ENCODE measurements at places on chromosomes 2 and 18.

DNA sequence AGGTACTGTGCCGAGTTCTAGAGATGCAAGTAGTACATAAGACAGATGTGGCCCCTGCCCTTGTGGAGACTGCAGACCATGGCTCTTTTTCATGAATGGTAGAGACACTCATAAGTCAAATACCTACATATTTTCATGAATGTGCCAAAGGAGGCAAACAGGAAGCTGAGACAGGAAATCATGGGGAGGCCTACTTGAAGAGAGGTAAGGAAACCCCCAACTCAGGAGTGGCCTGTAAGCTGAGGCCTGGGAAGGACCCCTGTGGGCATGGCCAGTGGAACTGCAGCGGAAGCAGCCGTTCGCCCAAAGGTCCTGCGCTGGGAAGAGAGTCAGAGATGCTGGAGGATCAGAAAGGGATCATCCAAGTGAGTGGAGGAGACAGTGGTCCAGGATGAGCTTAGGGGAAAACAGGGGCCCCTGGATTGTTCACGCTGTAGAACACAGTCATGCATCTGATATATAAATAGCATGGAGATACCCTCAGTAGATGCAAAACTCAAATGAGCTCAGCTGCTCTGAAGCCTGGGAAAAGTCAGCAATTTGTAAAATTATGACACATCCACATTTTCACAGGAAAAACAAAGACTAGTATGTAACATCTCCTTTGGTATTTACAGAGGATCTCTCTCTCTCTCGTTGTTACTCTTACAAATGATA is 228.9 kb downstream of the NEDD4L start:
- no peak for DNase-seq

GRCh38 chr18:76474824-76475223 is 20.2 kb downstream of the ZNF516 start:
- DNase-seq: no peak

DNA sequence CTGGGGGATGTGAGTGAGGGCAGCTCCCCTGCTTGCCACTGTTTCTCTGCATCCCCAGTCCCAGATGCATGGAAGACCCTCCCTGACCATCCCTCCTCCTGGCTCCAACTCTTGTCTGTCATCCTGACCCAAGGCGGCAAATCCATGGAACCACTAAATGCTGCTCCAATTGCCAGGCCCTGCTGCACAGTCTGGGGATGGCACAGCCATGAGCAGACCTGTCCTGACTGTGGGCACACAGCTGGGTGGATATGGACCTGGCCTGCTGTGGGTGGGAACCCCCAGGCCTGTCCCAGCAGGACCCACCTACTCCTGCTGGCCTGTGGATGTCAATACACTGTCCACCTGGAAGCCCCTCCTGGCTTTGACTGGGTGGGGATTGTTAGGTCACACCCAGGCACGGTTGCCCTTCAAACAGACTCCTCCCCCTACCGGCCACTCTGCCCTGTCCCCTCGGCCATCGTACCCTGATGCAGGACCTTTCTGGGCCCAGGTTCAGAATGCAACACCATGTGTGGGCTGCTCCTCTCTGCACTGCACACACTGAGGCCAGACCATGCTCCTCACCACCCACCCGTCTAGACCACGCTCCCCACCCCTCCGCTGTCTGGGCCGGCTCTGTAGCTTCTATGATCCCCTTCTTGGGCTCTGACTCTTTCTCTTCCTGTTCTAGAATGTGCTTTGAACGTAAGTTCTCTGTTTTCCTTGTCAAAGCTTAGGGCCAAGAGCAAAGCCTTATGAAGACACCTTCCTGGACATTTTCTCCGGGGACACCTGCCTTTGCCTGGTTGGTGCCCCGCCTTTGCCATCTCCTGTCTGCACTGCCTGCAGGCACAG is 57.9 kb downstream of the INPP5D start:
- DNase-seq: no peak

- DNase-seq: no peak
Observed at GRCh38 chr2:174195253-174195652, 53.1 kb downstream of the OLA1 start.

- no peak for DNase-seq
Observed at GRCh38 chr2:233100192-233100998, 40.3 kb downstream of the INPP5D start.

DNA sequence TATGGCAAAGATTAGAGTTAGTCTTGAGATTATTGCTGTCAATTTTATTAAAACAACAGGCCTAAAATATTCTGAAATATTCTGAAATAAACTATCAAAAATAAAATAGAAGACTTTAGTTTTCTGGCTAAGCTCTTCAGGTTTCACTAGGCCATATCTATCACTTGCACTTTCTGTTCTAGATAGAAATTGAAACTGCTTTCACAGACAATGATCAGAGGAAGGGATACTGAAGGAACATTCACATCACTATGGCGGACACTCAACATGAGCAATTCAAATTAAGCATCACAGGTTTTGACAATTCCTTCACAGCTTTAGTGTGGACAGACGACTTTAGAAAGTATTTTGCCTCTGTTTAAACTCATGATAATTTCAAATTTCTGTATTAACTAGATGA is 586.4 kb upstream of the REG3G start:
- DNase-seq: no peak

DNA sequence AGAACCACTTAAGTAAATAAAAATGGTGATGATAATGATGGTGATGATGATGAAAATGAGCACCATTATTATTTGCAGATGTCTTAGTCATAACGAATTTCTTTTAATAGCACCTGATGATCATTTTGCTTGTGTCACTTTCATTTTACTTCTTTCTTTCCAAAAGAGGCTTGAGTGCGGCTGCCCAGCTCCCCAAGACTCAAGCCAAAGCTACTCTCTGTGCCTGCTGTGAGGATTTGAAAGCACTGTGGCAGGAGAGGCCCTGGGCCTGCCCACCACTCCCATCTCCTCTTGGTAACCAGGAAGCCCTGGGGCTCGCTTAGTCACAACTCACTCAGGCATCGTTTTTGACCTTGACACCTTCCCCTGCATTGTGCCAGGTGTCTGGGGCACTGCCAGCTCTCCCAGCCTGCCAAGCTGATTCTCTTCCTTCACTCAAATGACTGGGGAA is 41.2 kb downstream of the RPL37A start:
- DNase-seq: peak; percentile 82

DNA sequence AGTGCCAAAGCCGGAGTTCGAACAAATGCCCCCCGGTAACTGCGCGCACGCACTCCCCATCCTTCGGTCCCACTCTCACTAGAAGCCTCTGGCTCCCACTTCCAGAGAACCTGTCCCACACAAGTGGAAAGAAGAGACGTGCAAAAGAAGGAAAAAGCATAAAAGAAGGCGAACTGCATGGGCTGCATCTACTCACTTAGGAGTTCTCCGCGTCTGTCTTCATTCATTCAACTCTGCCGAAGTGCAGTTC is 312 bp downstream of the NR4A2 start:
- DNase-seq: peak; percentile 52

- DNase-seq: no peak
Observed at GRCh38 chr2:37415128-37415820, 70.8 kb downstream of the QPCT start.

- DNase-seq: no peak
Observed at GRCh38 chr2:12277241-12278034, 439.3 kb upstream of the TRIB2 start.

DNA sequence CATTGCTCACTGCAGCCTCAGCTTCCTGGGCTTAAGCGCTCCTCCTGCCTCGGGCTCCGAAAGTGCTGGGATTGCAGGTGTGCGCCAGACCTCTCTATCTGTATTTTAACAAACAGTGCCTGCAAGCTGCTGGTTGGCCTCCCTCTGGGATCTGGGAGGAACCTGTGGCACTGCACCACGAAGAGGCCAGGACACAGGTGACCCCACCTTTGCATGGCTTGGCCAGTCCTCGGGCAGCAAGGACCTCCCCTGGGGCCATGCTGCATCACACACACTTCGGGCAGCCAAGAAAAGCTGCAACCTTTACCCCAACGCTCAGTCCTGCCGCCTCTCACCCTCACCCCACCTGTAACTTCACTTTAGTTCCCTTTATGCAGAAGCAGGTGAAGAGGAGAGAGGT is 70.0 kb downstream of the PXDN start:
- no peak for DNase-seq

DNA sequence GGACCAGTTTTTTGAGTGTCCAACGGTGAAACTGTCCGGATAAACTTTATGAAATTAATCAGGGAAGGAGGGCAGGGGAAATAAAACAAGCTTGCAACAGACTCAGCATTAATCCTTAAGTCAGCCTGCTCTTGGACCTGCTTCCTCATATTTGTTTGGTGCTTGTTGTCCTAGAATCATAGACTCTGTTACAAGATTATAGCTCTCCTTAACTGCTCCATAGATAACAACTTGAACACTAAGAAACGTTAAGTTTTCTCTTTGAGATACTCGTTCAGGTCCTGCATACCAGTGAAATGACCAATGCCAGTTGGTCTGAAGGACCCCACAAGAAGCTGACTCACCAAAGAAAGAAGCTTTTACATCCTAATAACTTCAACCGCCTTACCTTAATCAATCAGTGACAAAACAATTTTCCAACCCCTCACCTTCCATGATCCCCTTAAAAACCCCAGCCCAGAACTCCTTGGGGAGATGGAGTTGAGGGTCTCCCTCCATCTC is 493.2 kb downstream of the PID1 start:
- DNase-seq: no peak

DNA sequence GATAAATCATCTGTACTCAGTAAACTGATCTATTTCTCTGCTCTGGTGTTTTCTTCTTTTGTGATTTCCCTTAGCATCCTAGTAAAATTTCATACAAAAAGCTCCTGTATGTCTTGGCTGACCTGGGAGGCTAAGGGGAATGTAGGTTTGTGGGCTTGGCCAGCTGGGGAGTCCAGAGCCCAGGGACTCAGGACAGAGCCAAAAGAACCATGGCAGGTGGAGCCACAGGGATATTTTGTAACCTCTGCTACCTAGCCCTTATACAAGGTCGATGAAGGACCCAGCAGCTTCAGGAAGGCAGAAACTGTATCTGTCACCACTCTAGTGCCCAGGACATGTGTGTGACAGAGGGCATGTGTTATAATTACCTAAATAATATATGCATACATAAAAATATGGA is 22.7 kb upstream of the ZCCHC2 start:
- DNase-seq: no peak

GRCh38 chr2:53969285-53969967 is 1.4 kb downstream of the PSME4 start:
- peak; percentile 47 for DNase-seq

DNA sequence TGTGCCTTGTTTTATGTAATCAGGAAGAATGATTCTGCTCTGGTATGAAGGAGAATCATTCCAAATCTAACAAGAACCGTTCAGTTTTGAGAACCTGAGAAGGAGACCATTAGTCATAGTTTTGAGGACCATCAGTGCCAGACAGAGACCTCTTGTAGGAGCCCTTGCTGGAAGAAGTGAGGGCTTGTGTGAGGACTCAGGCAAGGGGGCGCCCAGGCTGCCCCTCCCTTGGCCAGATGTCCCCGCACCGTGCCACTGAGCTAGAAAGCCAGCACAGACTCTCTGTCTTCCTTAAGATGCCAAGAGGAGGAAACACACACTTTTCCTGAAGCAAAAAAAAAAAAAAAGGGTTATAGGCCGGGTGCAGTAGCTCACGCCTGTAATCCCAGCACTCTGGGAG is 55.7 kb upstream of the SLC39A10 start:
- no peak for DNase-seq

DNA sequence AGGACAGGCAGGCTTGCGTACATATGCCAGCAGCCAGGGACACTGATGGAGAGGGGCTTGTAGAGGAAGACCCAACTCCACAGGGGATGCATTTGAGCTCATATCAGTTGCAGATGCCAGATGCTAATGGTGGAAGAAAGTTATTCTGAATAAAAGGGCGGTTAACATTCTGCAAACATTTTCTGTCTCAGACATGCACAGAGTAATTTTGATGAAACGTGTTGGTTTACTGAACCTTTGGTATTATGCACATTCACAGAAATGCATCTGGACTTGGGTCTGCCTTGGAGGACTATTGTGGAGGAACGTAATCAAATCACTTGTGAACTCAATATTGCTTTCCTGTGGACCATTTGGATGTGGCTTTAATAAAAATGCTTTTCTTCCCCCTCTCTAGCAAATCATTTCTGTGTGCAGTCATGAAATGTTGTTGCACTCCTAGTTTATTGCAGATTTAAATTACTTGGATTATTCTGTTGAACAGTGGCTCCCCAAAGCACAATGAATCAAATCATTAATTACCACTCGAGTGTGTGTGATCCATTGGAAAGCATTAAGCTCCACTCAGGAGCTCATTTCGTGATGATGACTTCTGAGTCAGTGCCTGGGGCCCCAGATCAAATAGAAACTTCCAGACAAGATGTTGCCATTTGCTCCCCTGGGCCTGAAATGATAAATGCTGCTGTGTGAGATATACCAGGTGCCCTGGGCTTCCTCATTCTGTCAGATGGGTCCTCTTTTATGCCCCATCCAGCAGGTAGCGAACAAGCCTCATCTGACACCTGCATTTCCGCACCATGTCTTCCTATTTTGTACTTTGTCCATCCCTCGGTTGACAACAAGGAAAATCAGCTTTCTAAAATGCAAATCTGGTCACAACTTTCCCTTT is 697.0 kb upstream of the HS6ST1 start:
- peak; percentile 38 for DNase-seq

- DNase-seq: no peak
Observed at GRCh38 chr18:3761266-3761665, 311.3 kb downstream of the TGIF1 start.

- DNase-seq: peak; percentile 13
Observed at GRCh38 chr2:190060626-190061025, 1.9 kb downstream of the MSTN start.

- DNase-seq: peak; percentile 5
Observed at GRCh38 chr2:86396291-86396785, 44.8 kb upstream of the KDM3A start.

DNA sequence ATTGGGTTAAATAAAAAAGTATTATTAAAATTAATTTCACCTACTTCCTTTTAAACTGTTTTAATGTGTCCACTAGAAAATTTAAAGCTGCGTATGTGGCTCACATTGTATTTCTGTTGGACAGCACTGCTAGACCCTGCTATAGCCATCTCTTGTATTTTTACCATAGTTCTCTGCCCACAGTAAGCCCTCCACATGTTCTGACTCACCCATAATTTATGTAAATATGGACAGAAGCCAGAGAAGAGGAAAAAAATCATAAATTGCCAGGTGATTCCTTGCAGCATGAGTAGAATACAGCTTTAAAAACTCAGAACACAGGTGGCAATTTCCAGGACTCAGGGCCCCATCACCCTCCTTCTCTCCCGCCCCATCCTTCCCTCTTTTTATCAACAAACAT is 142.4 kb upstream of the MEX3C start:
- DNase-seq: peak; percentile 4

DNA sequence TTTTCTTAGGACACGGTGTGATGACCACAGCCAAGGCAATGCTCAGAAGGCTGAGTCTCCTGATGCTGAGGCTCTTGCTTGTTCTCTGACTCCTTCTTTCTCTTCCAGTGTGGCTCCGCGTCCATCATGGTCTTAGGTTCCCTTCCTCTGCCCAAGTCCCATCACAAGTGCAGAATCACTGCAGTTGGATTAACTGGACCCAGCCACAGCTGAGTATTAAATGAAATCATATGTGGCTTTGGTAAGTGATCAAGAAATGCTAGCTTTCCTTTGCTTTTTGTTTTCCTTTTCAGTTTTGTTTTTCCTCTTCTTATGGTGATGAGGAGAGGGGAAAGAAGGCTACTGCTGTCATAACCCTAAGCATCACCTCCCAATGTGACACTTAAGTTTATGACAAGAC is 375.8 kb downstream of the INSIG2 start:
- no peak for DNase-seq

GRCh38 chr2:199339891-199340605 is 117.7 kb downstream of the SATB2 start:
- no peak for DNase-seq

GRCh38 chr18:3595369-3596273 is 145.6 kb downstream of the TGIF1 start:
- DNase-seq: peak; percentile 96
